HCT116 (cell line): ENCODE measurements at places on chromosomes 4 and X. TPM values are rescaled to one million over a fixed set of nuclear protein-coding genes. Genes with fewer than 3 reads are reported as not detected.

- DNase-seq: no peak
These were observed 16.9 kb upstream of the ANOS1 start for GRCh38 chrX:8748855-8749254.

DNA sequence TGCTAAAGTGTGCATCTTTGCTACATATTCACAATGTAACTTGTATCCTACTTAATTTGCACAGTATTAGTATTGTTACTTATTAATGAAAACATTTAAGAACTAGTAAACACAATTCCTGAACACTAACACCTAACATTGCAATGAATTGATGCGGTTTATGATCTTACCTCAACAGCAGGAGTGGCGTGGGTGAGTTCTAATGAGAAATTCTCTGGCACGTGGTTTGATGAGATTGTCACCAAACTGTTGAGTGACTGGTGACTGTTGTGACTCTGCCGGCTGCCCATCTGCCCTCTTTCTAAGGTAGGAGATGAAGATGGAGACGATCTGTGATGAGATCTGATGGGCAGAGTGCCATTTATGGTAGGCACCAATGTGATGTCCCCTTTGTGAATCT, 2.9 kb downstream of the PCDH18 start:
- DNase-seq: no peak

DNA sequence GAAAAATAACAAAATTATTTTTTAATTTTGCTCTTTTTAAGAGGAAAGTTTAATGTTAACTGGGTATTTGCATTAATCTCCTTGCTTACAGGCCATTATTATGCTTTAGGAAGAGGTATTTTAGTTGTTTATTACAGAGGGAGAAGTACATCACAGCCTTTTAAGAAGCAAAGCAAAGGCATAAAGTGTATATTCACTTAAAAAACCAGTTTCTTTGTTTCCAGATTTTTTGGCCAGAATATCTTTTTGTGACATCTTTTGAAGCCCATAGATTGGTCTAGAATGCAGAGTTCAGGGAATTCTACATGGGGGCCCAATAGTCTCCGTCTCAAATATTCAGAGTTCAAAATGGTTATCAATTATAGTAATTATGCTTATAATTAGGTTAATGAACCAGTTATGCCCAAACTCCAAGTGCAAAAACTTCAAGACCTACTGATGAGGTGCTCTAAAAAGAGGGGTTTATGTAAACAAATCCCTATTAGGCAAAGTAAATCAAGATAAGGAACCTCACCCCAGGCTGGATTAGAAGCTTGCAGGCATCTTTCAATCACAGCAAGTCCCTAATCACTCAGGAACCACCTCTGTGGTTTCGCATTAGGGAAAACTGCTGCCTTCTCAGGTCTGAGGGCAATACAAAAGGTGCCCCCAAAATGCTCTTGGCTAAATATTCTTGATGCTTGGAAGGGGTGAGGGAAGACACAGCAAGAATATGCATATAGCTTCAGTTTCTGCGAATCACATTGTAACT, 1.4 kb downstream of the CXXC4 start:
- no peak for DNase-seq

Gene TMPRSS11F
- total RNA-seq: not detected

Gene SMIM14
- 21.6 TPM for total RNA-seq
